ENCODE measurements at places on chromosomes 13 and 19.

GRCh38 chr19:39923862-39924261 is 10.6 kb downstream of the FCGBP start:
- DNase-seq = no peak

- DNase-seq = no peak
These were observed 17.8 kb upstream of the EMC10 start for GRCh38 chr19:50458396-50459066.

- peak; percentile 21 for DNase-seq
These were observed 31.8 kb upstream of the ADGRE5 start for GRCh38 chr19:14349426-14349825.

DNA sequence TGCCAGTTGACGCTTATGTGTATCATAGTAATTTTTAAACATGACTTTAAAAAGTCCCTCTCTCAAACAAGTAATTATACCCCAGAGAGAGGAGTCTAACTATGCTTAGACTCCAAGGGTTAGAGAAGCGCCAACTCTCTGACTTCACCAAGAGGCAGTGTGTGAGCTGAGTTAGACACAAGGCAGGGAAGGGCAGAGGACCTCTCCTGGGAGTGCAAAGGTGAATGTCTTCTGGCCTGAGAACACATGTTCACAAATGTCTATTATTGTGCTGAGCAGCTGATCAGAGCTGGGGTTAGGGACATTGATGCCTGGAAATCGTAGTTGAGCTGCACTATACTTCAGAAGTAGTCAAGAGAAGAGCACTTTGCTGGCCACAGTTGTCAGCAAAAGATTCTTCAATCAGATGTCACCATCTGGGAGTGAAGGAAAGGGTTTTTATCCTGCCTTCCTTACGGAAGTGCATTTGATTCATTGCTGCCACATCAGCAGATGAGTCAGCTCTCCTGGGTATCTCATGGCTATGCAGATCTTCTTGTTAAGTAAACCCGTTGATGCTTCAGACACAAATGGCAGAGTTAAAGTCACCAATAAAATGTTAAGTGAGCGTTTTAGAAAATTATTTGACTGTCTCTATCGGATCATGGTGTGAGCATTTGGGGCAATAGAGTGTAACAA is 283.2 kb upstream of the ARGLU1 start:
- DNase-seq = no peak

DNA sequence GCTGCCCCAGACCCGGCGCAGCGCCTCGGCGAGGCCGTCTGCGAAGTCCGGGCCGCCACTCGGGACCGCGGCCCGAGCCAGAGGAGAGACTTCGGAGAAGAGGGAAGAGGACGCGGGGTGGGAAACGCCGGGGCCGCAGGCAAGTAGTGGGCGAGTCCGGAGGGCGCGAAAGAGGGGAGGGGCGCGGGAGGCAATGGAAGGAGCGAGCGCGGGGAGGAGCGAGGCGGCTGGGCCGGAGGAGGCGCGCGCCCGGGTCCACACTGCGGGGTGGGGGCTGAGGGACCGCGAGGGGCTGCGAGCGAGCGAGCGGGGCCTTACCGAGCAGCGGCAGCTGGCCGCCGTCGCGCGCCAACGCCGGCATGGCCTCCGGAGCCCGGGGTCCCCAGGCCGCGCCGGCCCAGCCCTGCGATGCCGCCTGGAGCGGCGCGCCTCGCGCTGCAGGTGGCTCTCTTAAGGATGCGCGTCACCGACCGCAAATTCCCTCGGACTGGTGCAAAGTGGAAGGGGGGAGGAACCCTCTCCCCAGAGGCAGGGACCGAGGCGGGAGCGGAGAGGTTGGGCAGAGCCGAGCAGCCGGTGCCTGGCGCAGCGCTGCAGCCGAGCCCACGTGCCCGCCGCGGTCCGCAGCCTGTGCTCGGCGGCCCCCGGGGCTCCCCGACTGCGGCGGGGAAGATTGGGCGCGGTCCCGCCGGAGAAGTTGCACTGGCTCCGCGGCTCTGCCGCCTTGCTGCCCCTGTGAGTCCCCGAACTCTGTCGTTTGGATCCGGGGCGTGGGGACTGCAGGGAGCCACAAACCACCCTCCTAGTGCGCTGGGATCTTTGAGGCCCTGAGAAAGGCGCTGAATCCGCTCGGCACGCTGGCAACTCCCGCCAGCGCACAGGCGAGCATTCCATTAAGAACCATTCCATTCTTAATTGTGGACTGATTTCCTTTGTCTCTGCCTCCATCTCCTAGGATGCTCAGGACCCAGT is at the start of gene FLT3:
FLT3 (minus strand) TSS at position 427 of the 972 bp plus-strand sequence; CDS start at position 361, 66 bp downstream.
- peak; percentile 97 for DNase-seq

DNA sequence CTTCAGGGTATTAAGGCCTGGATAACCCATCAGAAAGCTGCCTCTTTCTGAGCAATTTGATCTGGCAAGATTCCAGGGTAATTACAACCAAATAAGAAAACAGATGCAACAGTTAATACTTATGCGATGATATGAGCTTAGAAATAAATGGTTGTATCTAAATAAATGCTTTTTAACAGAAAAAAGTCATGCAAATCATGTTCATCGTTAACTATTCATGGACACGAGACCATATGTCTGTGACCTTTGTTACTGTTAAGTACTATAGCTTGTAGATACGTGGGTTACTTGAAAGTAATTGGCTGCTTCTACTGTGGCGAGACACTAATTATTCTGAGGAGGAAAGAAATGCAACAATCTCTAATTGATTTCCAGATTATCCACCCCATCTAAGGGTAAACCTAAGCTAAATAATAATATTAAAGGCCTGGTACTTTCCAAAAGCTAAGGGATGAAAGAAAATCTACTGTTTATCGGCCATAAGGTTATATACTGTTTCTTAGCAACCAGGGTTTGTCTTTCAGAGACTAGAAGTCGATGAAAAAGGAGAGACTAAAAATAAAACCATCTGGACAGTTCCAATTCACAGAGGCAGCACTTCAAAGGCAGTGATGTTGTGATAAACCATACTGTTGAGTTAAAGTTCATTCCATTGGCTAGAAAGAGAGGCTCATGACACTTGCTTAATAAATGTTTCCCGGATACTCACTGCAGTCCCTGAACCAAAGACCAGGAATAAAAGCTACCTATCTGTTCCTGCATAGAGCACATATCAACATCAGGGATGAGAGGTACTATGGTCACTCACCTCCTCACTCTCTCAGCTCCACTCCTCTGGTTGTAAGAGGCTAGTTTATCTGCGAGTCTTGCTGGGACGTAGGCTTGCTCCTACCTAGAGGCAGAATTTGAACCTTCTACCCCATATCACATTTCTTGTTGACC is 1.5 kb downstream of the EPSTI1 start:
- DNase-seq = no peak

- no peak for DNase-seq
These were observed 19.7 kb downstream of the ZNF536 start for GRCh38 chr19:30391554-30392551.

DNA sequence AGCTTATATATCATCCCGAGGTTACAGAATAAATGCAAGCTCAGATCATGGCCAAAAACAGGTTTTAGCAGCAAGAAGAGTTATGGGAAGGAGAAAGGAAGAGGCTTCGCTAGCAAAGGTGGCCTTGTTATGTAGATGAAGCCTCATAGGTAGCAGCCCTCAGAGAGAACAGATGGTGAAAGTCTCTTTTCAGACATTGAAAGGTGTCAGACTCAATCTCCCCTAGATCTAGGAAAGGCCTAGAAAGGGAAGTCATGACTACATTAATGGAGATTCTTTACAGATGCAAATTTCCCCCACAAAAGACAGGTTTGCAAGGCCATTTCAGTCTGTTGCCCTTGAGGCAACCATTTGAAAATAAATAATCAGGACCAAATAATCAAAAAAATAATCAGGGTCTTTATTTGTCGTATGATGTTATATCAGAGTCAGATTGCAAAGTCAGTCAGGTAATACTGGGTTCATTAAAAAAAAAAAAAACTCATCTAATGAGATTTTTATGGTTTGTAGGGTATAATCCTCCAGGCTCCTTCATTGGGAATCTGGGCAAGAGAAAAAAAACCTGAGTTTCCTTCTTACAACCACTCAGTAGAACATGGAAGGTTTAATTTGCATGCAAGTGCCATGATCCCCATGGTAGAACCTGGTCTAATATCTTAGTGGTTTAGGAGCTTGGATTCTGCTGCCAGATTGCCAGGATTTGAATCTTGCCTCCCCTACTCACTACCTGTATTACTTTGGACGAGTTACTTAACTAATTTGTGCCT is 50.8 kb upstream of the HTR2A start:
- no peak for DNase-seq

- DNase-seq = no peak
These were observed 26.4 kb downstream of the RUBCNL start for GRCh38 chr13:46360604-46361003.

- DNase-seq = no peak
These were observed 44.5 kb downstream of the ACTN4 start for GRCh38 chr19:38691938-38692457.

DNA sequence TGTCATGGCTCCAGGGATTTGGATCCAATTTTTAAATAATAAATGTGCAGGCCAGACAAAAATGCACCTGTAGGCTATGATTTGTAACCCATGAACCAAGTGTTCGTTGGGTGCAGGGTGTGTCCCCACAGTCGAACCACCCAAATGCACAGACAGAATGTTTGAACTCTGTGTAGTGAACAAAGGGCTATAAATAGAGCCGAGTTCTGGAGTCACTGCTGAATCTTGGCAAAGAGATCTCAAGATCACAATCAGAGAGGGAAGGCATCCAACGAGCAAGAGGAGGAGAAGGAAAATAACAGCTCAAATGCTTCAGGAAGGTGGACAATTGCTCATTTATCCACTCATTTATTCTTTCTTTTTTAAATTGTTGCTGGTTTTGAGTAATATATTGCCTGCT is 547.9 kb downstream of the FGF9 start:
- DNase-seq = no peak

GRCh38 chr13:27820524-27821482 is 28.5 kb downstream of the GSX1 start:
- DNase-seq = no peak

- no peak for DNase-seq
These were observed 87.4 kb upstream of the UBL3 start for GRCh38 chr13:29937841-29938240.

- DNase-seq = no peak
These were observed 953 bp downstream of the DZIP1 start for GRCh38 chr13:95643571-95643935.

GRCh38 chr13:23695711-23696464 is 125.7 kb downstream of the TNFRSF19 start:
- peak; percentile 73 for DNase-seq

DNA sequence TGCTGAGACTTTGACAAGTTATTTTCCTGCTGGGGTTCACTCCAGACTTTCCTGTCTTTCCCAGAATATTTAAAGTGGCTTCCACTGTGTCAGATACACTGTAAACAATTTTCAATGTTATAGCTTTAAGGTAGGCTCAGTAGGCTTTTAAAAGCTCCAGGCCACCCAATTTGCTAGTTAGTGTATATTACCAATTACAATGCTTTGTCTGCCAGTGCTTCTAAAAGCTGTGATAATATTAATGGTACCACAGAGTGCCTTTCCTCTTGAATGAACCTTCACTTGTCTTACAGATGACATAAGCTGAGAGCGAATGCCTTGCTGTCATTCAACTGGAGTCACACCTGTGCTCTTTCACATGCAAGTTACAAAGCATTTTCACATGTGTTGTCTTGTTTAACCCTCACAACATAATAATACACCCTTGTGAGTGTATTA is 239.7 kb upstream of the HTR2A start:
- DNase-seq = no peak

DNA sequence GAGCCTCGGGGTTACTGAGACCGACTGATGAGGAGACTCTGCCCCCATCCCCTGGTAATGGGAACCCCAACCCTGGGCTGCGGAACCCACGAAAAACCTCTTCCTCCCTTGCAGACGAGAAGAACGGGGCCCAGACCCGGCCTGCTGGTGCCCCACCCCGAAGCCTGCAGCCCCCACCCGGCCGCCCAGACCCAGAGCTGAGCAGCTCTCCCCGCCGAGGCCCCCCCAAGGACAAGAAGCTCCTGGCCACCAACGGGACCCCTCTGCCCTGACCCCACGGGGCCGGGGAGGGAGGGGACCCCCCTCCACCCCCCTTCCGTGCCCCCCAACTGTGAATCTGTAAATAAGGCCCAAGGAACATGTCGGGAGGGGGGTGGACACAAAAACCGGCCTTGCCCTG is 13.3 kb downstream of the TMEM150B start:
- DNase-seq = no peak

GRCh38 chr19:51887522-51888498 is at the start of gene ZNF577:
Gene ZNF577, minus strand, starts transcription at chr19:51887951. Its CDS starts 7,569 bp downstream, at chr19:51880382.
- DNase-seq = peak; percentile 89

DNA sequence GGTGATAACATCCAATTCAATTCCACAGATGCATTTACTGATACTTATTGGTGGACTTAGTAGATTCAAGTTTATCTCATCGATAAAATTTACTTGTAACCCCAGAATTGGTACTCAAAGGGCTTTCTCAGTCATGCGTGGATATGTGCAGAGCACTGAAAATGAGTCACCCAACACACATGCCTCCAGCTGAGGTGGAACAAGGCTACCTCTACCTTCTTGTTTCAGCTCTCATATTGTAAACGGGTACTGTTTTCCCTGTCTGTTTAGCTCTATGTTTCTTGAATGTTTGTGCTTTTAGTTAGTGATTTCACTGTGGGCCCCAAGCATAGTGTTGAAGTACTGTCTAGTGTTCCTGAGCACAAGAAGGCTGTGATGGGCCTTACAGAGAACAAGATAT is 1.5 kb downstream of the LRRC63 start:
- DNase-seq = no peak

GRCh38 chr13:78305171-78305570 is 298.2 kb downstream of the POU4F1 start:
- no peak for DNase-seq

GRCh38 chr13:73355134-73355533 is 296.3 kb downstream of the KLF5 start:
- no peak for DNase-seq

DNA sequence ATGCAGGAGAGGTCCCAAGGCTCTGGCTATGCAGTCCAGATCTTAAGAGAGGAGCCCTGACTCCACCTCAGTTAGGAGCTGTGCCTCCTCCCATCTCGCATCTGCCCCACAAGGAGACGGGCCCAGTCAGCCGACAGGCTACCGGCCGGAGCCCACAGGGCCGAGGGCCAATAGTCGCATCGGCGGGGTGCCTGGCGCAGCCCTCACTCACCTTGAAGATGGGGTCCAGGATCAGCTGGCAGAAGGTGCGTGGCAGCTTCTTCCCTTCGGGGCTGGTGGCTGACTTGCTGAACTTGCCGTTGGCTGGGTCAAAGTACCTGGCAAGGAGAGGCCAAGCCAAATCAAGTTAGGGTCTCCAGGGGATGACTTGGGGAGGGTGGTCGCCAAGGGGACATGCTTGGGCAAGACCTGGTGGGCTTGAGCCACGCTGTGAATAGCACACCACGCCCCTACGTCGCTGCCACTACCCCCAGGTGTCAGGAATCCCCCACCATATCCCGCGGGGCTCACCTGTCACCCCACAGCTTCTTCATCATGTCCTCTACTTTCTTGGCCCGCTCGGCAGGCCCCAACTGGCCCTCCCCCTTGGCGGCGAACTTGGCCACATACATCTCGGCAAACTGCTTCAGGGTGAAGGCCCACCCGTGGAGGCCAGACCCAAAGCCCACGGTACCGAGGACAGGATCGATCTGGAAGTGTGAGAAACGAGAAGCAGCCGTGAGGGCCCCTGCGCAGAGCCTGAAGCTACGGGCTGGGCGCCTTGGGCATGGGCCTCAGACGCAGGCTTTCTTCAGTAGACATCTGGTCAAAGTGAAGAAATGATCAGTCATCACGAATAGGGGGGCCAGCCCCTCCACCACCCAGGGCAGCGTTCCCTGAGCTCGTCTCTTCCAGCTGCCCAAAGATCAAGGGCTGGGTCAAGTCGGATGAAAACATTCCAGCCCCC is 3.3 kb downstream of the EEF2 start:
- no peak for DNase-seq
